ENCODE measurements at places on chromosomes 1 and 21. TPM values are rescaled to one million over a fixed set of nuclear protein-coding genes. Genes with fewer than 3 reads are reported as not detected.

The CRABP2 gene
- total RNA-seq, result 1.6 TPM

The FCER1G gene
- 7.4 TPM for total RNA-seq

- no peak for DNase-seq
Measured at GRCh38 chr1:112929979-112930378, 26.0 kb downstream of the SLC16A1 start.

DNA sequence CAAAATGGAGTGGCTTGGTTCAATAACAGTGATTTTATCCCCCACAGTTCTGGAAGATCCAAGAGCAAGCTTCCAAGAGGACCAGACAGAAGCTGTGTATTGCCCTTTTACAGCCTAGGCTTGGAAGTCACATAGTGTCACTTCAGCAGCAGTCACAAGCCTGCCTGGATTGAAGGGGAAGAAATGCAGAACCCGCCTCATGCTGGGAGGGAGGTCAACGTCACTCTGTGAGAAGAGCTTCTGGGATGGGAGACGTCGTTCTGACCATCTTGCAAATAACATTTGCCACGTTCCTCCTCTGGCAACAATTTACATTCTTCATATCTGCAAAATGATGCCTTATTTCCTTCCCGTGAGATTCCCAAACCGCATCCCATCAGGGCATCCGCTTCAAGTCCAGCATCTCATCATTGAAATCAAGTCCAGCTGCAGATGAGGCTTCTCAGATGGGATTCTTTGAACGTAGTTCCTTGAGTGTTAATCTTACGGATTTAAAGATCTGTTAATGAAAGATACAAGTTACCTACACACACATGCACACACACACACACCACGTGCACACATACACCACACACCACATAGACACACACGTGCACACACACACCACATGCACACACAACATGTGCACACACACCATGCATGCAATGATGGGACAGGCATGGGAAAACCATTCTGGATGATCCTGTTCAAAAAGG lies 23.9 kb upstream of the KIF1B start:
- no peak for DNase-seq

The FALEC gene
- total RNA-seq, result 0.89 TPM

- DNase-seq, result no peak
Measured at GRCh38 chr1:25735956-25736529, 64.0 kb upstream of the SELENON start.

DNA sequence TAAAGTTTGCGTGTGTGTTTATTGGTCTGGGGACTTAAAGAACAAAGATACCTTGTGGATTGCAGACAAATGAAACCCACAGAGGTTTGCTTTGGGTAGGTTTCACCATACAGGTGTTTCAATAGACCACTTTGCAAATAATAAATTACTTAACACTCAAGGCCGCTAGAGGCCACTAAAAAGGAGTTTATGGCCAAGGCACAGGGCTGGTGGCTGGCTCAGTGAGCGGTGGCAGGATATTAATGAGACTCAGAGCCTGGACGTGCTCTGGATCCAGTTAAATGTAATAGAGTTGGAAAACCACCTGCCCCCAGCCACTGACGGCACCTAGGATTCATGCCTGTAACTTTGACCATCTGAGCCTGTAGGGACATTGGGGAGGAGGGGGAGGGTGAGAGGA lies 44.5 kb downstream of the LRRC38 start:
- DNase-seq, result no peak

The KCNA3 gene
- total RNA-seq, result 9.1 TPM

DNA sequence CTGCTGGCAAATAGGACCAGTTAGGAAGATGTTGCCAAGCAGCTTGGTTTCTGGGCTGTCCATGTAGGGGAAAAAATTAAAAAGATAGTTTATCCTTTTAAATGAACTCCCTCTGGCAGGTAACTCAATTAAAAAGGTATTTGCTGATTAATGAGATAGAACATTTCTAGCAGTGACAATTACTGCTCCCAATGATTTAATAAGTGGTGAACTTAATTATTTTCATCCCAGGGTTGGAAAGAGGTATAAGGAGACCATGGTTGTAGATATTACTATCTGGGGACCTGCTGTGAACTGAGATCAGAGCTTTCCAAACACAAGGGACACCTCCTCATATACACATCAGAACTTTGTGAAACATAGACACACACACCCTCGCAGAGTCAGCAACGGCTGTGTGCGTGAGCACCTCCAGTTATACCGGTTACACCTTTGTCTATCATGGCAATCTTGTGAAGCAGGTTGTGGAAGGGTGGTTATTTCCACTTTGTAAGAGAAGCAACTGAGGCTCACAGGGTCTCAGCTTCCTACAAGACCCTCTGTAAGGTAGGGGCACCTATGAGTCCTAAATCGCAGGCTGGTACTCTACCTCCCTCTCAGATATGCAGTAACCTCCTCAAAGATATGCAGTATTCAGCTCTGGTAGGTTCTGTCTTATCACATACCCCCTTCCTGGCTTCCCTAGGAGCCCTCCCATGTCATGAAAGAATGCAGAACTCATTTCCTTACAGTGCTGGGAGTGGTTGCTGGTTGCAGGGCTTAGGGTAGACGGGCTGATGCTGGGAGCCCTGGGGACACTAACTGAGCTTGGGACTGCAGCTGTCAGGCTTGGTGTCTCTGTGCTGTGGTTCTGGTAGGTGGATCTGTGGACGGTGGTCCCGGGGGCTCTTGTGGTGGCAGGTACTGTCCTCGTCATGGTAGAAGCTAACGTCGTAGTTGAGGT lies 18.5 kb upstream of the MAGOH start:
- no peak for DNase-seq

The SLC9C2 gene
- not detected for total RNA-seq

Data from activated naive CD4-positive, alpha-beta T cell treated with anti-CD3 and anti-CD28 coated beads, Interleukin-2, amount 50 U/mL, for 72 hours (primary cell).